ENCODE measurements at places on chromosomes 13 and 19.

DNA sequence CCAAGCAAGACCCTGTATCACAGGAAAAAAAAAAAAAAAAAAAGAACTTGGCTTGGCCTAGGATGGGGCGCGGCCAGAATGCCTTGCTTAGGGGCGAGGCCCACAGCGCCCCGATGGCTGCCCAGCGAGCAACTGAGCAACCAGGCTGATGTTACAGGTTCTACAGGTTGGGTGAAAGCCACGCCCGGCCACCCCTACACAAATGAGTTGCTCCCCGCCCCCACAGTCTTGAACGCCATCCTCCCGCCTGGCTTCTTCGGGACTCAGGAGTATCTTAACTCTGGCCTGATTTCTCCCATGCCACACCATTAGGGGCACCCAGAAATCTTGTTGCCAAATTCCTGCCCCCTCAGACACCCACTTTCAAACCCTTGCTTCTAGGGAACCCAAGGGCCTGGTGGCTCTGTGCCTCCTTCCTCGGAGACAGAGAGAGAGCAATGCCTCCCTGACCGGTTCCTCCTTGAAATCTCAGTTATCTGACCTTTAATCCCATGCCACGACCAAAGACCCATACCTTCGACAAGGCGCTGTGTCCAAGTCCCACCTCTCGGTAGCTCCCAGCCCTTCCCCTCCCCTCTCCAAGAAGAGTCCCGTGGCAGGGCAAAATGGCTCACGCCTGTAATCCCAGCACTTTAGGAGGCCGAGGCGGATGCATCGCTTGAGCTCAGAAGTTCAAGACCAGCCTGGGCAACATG lies 1.1 kb upstream of the CBLC start:
- peaks cover 19% of the 10 kb centered on the region for H3K27me3 ChIP-seq
- H3K36me3 ChIP-seq = no peaks in the 10 kb centered on the region
- H3K4me3 ChIP-seq = no peak overlapping the region
- H3K4me1 ChIP-seq = no peaks in the 10 kb centered on the region
- ATAC-seq = no peak
- no peak overlapping the region for H3K27ac ChIP-seq

DNA sequence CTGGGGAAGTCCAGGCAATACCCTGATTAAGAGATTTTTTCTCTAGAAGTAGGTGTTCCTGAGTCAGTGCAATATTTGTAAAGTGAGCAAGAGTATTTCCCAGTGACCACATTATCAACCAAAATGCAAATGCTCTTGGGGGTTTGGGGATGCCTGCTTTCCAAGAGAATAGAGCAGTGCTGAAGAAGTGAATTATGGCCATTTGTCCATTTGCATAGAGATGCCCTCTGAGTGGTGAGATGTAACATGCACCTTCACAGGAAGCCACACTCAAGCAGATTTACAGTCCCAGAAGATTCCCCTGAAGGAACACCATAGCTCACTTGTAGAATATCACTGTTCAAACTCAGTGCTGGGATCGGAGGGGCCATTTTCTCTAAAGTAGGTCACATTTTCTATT lies 71.8 kb downstream of the TNFSF11 start:
- no peaks in the 10 kb centered on the region for H3K4me1 ChIP-seq
- no peak overlapping the region for H3K4me3 ChIP-seq
- no peaks in the 10 kb centered on the region for H3K36me3 ChIP-seq

DNA sequence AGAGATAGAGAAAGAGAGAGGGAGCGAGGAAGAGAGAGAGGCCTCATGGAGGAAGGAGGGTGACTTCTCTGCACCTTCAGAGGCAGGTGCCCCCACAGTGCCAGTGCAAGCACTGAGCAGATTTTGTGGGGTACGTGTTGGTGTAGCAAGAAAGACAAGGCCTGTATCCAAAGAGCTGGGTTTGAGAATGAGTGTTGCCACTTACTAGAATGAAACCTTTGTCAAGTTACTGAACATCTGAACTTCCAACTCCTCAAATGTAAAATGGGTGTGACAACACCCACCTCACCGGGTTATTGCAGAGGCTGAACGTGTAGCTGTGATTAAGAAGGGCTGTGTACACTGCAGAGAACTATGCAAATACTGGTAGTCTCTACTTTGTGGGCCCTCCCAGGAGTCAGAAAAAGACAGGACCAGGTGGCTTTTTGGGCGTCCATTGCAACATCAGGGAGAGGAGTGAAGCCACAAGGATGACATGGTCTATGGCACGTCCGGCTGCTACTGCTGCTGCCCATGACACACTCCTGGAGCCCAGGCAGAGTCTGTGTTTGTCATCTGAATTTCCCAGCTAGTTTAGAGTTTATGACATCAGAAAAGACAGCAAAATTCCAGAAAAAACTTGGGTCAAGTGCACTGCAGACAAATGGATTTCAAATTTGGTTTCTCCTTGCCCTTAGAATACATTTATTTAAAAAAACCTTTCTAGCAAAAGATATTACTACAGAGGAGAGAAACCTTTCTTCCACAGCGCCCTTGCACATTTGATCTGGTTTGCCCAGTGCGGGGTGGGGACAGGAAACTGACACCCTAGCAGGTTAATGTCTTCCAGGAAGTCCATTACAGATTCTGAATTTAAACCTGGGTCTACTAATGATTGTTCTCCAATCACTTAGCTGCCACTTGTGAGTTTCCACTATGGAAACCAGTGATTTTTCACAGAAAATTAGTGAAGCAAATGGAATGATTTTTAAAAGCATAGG lies 54.0 kb upstream of the ATP12A start:
- H3K27ac ChIP-seq = peak overlapping the region; percentile 25
- no peak overlapping the region for H3K4me3 ChIP-seq
- H3K27me3 ChIP-seq = no peaks in the 10 kb centered on the region
- peaks cover 32% of the 10 kb centered on the region for H3K4me1 ChIP-seq
- ATAC-seq = peak; percentile 51
- no peaks in the 10 kb centered on the region for H3K36me3 ChIP-seq

- H3K27ac ChIP-seq = no peak overlapping the region
- ATAC-seq = no peak
- no peaks in the 10 kb centered on the region for H3K4me1 ChIP-seq
- no peaks in the 10 kb centered on the region for H3K36me3 ChIP-seq
Measured at GRCh38 chr13:60869941-60870613, 473.1 kb downstream of the TDRD3 start.

- H3K36me3 ChIP-seq = no peaks in the 10 kb centered on the region
- H3K4me1 ChIP-seq = peaks cover 30% of the 10 kb centered on the region
- no peak for ATAC-seq
- H3K27me3 ChIP-seq = peaks cover 60% of the 10 kb centered on the region
- no peak overlapping the region for H3K4me3 ChIP-seq
- H3K27ac ChIP-seq = no peak overlapping the region
Measured at GRCh38 chr19:55156202-55157063, 1.1 kb downstream of the TNNI3 start.

GRCh38 chr19:35715981-35716800 lies 1.6 kb upstream of the KMT2B start:
- no peak for ATAC-seq
- H3K27ac ChIP-seq = peak overlapping the region; percentile 97
- peaks cover 79% of the 10 kb centered on the region for H3K4me1 ChIP-seq
- H3K4me3 ChIP-seq = peak overlapping the region; percentile 97
- H3K36me3 ChIP-seq = peaks cover 32% of the 10 kb centered on the region
- no peaks in the 10 kb centered on the region for H3K27me3 ChIP-seq

- H3K4me3 ChIP-seq = no peak overlapping the region
- H3K27ac ChIP-seq = no peak overlapping the region
- H3K4me1 ChIP-seq = peaks cover 4% of the 10 kb centered on the region
- H3K27me3 ChIP-seq = no peaks in the 10 kb centered on the region
Measured at GRCh38 chr19:47696635-47697034, 16.6 kb upstream of the EHD2 start.

DNA sequence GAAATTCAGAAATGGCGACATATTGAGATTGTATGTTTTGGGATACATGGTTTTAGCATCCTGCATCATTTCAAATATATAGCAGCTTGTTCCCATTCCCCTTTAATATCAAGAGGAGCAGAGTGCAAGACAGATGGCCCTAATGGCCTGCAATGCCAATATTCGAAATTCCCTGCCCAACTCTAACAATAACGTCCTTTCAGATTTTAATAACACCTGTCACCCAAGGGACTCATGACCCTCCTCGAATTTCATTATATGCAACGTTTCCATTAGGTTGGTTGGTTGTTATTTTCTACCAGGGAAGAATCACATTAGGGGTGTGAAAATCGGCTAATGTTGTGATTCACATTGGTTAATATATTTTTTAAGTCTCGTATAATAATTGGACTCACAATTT lies 170.0 kb downstream of the TNFSF13B start:
- no peaks in the 10 kb centered on the region for H3K4me1 ChIP-seq
- H3K27me3 ChIP-seq = no peaks in the 10 kb centered on the region
- no peak for ATAC-seq
- H3K27ac ChIP-seq = no peak overlapping the region
- no peak overlapping the region for H3K4me3 ChIP-seq

DNA sequence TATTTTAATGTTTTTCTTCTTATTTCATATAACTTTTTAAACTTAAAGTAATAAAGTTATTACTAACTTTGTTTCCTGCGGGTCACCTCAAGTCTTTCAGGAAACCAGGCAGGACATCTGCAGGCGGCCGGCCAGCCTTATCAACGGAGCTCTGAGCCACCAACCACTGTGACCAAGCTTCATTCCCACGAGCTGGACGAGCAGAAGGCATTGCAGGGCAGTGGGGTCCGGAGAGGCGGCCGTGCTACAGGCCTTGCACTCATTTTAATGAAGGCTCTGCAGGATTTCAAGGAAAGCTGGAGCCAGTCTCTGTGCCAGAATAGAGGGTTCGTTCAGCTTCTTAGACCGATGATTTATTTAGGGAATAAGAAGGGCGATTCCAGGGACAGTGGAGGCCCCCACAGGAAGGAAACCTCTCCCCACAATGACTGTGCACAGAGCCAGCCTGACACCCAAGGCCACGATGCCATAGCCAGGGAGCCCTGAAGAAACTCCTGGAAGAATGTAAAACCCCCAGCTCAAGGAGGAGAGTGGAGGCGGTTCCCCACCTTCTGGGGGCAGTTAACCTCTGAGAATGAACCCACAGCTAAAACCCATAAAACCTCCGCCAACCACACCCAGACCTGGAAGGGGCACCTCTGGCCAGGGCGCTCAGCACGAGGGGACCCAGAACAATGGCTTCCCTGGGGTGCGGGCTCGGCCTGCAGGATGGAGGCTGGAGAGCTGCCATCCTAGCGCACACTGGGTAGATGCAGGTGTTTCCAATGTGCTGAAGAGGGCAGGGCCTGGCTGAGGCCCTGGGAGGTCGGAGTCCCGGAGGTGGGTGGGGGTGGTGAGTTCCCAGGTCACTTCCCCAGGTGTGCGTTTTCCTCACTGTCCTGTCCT lies 75.0 kb downstream of the RASA3 start:
- no peak overlapping the region for H3K4me3 ChIP-seq
- peak overlapping the region; percentile 87 for H3K27ac ChIP-seq
- no peak for ATAC-seq
- H3K4me1 ChIP-seq = peaks cover 68% of the 10 kb centered on the region
- H3K36me3 ChIP-seq = peaks cover 13% of the 10 kb centered on the region

- no peak overlapping the region for H3K4me3 ChIP-seq
- no peaks in the 10 kb centered on the region for H3K27me3 ChIP-seq
- peaks cover 20% of the 10 kb centered on the region for H3K4me1 ChIP-seq
- no peak for ATAC-seq
Measured at GRCh38 chr19:55596304-55596703, 3.0 kb downstream of the FIZ1 start.

Measured in stimulated activated memory B cell treated with anti-CD40 and anti-IgM and Interleukin-4, amounts not matched to agents 10 μg/mL and 1 μg/mL and 100 μg/mL, for 72 hours (primary cell).